G401 (cell line): ENCODE measurements at places on chromosomes 12 and 14.

- no peak for DNase-seq
Observed at GRCh38 chr12:123397400-123397799, 13.5 kb downstream of the KMT5A start.

DNA sequence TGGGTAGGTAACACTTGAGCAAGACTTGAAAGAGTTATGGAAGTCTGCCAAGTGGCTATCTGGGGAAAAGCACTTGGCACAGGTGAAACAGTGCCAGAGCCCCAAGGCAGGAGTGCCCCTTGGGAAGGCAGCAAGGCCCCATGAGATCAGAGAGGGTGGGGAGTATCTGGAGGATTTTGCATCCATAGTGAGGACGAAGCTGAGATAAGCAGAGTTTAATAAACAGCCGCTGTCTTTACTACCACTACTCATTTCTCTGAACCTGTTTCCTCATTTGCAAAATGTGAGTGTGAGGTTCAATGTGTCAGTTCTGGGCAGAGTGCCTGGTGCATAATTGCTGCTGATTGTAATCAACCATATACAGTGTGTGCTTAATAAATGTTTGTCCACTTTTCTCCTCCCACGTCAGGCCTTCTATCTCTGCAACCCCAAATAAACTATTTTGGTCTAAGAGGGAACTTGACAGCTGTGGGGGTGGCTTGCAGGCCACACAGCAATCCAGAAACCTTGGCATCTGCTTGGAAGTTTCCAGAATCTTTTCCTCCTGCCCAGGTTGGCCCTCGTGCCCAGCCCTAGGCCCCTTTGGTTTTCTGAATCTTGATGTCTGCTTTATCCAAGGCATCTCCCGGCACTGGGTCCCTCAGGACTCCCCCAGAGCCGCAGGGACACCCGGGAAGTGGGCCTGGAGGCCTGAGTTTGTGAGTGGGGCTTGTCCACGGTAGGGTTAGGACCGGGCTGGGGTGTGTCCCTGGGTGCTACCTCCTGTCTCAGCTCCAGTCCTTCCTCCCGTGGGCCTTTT, 4.5 kb downstream of the ABCB9 start:
- DNase-seq: no peak

- DNase-seq: no peak
Observed at GRCh38 chr12:47835831-47836155, 16.1 kb upstream of the HDAC7 start.

DNA sequence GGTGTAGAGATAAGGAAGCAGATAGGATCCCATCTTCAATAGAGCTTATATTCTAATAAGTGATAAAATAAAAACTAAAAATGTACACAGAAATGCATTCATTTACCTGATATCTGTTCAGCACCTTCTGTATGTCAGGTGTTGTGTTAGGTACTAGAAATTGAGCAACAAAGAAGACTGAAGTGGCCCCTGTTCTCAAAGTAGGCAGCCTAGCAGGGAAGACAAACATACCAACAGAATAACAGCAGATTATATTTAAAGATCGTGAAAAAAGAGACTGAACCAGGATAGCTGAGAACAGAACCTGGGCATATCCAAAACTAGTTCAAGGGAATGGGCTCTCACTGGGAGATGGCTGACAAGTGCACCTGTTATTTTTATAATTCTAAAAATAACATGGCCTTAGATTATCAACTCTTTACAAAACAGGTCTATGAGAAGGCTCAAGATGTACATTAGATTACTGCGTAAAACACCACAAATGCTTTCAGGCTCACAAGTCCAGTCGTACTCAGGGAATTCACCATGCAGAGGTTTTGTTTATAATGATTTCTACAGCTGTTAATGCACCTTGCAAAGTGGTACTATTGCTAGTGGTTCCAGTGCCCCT, 16.4 kb downstream of the ANO6 start:
- no peak for DNase-seq

- no peak for DNase-seq
Observed at GRCh38 chr12:28611115-28611435, 420.8 kb downstream of the CCDC91 start.

- no peak for DNase-seq
Observed at GRCh38 chr12:111584959-111585358, 14.2 kb downstream of the ATXN2 start.

- DNase-seq: no peak
Observed at GRCh38 chr14:88411039-88411438, 25.6 kb downstream of the SPATA7 start.

DNA sequence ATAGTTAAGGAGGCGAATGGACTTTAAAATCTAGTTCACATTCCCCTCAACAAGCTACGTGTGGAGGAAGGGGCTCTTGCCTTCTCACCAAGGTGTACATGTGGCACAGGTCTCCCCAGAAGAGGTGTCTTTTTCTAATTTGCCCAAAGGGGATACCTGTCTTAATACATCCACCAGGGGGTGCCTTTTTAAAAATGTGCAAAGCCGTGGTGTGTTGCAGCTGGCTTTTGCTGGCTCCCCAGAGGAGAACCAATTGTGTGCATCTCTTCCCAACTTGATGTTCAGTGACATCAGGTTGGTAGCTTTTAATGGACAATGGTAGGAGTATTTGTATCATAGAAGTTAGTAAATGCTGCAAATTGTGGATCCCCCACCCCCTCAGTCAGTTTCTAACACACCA, 33.8 kb downstream of the CREBL2 start:
- no peak for DNase-seq

- DNase-seq: no peak
Observed at GRCh38 chr12:54028314-54029201, at the start of gene HOXC6. TSS of gene HOXC6 (plus strand) at chr12:54028440. CDS start at chr12:54028522, 82 bp downstream.

- DNase-seq: no peak
Observed at GRCh38 chr12:25151476-25151875, 43.5 kb downstream of the DNAI7 start.

DNA sequence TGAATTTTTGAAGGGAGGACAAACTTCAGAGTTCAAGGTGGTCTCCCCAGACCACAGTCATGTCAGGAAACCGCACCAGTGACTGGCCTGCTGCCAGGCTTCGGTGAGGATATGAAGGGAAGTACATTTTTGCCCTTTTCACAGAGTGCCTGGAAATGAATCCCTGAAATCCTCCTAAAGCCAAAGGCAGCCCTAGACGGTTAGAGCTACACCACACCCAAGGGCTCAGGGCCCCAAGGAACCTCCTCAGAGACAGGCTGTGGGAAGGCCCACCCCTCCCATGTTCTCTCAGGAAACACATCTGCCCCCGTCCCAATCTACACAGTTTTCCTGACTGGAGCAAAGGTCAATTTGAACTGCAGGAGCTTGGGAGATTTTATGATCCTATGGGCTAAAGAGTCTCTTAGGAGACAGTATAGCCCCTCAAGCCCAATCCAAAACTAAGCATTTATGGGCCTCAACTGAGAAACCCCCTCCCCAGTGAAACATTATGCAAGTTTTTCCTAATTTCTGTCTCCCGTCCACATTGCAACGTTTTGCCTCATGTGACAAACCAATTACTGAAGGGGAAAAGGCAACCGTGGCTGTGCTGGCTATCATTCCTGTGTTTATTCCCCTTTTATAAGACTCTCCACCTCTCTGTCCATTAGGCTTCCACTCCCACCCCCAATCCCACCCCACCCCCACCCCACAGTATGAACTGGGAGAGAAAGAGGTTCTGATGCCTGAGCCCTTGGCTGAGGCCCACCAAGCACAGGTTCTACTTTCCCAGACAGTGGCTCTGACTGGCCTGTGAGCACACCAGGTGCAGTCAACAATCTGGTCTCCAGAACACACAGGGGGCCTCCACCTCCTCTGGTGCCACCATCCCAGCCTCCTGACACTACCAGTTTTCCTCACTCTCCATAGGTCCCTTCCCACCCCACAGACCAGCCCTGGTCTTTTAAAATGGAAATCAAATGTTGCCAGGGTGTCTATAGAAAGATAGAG, 9.6 kb upstream of the RNASE1 start:
- DNase-seq: no peak

DNA sequence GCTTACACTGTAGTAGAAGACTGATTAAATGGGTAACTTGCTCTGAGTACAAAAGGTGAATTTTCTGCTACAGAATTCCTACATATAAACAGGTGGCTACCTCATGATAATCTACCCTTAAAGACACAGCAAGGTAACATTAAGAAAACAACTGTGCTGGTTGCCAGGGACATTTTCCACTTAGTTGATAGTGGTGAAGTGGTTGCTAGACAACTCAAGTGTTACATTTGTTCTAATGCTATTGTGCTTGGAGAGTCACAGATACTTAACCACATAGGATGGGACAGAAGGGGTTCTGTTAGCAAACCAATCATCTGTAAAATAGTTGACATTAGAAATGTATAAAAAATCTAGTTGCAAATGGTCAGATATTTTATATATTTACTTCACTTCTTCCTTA, 870.3 kb upstream of the SEL1L start:
- DNase-seq: no peak

GRCh38 chr12:125286005-125286727, 220.9 kb downstream of the AACS start:
- no peak for DNase-seq

DNA sequence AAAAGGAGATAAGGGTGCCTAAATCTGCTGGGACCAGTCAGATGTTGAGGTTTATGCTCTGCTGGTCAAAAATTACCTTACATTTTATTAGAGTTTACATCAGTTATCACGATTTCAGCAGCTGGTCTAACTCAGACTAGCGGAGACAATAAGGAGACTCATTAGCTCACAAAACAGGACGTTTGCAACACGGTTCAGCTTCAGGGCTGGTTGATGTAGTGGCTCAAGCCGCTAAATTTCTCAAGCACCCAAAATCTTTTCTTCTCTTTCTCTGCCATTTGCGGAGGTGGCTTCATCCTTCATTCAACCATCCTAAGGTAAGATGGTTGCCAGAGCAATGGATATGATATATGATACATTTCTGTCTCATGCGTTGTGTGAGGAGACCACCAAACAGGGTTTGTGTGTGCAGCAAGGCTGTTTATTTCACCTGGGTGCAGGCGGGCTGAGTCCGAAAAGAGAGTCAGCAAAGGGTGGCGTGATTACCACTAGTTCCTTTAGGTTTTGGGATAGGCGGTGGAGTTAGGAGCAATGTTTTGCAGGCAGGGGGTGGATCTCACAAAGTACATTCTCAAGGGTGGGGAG, 30.3 kb upstream of the CLIP1 start:
- DNase-seq: no peak

- no peak for DNase-seq
Observed at GRCh38 chr12:132028111-132028510, 78.4 kb downstream of the EP400 start.

GRCh38 chr12:11814374-11814773, 164.9 kb downstream of the ETV6 start:
- DNase-seq: no peak

- DNase-seq: no peak
Observed at GRCh38 chr12:101299346-101299745, 19.4 kb downstream of the UTP20 start.

- no peak for DNase-seq
Observed at GRCh38 chr14:95286645-95287044, 33.1 kb downstream of the CLMN start.

- no peak for DNase-seq
Observed at GRCh38 chr12:27361372-27361771, 28.7 kb downstream of the BMAL2 start.

- DNase-seq: no peak
Observed at GRCh38 chr14:65054471-65055085, 47.7 kb downstream of the MAX start.

DNA sequence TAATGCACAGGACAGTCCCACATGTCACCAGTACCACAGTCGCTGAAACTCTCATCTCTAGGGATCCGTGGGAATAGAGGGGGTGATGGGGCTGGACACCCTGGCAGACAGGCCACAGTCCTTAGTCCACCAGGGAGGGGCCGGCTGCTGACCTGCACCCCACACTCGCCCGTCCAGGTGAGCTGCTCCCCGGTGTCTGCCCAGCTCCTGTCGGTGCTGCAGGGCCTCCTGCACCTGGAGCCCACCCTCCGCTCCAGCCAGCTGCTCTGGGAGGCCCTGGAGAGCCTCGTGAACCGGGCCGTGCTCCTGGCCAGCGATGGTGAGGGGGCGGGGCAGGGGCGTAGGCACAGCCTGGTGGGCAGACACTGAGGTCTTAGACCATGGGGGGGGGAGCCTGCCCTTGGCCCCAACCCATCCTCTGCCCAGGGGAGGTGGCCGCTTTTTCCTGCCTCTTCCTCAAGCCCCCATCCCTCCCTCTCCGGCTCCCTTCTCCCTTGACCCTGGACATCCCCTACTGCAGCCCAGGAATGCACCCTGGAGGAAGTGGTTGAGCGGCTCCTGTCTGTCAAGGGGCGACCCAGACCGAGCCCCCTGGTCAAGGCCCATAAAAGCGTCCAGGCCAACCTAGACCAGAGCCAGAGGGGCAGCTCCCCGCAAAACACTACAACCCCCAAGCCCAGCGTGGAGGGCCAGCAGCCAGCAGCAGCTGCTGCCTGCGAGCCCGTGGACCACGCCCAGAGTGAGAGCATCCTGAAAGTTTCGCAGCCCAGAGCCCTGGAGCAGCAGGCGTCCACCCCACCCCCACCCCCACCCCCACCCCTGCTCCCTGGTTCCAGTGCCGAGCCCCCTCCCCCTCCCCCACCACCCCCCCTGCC, 17.1 kb upstream of the ADSS1 start:
- no peak for DNase-seq

- DNase-seq: peak; percentile 59
Observed at GRCh38 chr12:72269491-72269890, 2.7 kb upstream of the TRHDE start.

- DNase-seq: no peak
Observed at GRCh38 chr12:109178532-109178931, 62.1 kb downstream of the ACACB start.

DNA sequence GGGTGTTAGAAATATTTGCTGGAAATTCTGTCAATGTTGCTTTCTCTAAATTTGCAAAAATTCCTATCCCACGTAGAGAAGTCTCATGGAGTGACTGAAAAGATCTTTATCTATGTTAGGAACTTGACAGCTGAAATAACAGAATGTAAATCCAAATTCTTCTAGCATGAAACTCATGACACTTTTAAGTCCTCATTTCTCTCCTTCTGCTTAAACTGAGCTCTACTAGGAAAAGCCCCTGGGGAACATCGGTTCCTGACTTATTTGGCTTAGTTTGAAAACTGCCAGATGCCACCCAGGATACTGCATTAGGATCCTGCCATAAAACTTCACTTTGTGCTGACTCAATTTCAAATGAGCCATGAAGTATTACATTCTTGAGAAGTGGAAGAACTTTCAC, 426.0 kb downstream of the GALC start:
- DNase-seq: no peak

GRCh38 chr14:91366749-91367148, 50.9 kb downstream of the CCDC88C start:
- DNase-seq: no peak
